ENCODE measurements at places on chromosomes 6 and 20.

DNA sequence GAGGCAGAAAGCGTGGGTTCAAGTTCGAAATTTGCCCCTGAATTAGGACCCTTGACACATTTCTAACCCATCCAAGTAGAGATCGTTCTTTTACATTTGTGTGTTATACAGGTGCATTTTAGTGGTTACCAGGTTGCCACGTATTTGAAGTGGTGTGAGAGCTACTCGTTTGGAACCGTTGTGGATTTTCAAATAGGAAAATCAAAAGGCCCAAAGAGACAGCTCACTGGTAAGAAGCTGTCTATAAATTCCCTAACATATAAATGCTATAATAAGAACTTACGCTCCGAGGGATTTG lies 1.6 kb upstream of the REV3L start:
- DNase-seq = no peak

DNA sequence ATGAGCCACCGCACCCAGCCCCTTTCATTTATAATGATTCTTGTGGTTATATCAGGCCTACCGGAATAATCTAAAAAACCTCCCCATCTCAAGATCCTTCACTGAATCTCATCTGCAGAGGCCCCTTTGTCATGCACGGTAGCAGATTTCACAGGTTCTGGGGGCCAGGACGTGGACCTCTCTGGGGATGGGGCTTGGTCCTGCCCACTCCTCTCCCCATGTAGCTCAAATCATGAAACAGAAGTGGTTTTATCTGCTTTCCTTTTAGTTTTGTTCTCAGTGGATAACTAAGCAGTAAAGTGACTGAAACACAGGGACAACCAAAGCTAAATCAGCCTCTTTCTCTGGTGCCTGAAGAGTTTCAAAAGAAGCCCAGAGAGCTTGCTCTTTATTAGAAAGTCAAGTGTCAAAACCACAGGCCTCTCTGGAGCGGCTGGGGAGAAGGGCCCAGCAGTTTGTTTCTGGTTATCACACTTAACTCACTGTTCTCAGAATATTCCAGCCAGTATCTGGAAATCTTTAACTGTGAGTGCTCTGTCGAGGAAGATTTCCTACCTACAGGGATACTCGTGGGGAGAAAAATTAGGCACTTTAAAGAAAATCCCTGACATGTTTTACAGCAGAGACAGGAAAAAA lies 60.6 kb upstream of the FAM184A start:
- DNase-seq = no peak

DNA sequence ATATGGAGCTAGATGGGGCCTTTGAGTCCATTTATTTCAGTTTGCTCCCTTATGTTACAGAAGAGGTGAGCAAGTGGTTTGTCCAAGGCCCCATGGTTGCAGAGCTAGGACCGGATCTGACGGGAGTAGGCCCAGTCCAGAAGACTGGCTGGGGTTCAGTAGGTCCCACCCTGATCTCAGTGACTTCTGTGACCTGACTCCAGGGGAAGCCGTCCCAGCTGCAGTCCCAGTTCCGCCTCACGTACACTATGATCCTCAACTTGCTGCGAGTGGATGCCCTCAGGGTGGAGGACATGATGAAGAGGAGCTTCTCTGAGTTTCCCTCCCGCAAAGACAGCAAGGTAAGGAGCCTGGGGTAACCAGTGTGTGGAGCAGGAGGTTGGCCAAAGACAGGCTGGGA lies 5.4 kb downstream of the DXO start:
- DNase-seq = no peak

DNA sequence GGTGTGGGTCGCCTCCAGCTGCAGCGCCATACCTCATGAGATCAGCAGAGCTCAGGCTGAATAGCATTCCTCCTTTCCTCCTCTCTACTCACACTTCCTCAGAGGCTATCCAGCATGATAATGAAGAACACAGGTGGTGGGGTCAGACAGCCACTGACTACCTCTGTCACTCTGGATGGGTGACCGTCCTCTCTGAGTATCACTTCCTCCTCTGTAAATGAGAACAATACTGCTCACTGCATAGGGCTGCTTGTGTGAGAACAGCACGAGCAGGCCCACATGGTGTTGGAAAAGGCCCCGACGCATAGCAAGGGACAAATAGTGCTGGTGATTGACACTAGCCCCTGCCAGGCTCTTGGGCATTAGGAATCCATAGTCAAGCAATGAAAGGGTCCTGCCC lies 239.1 kb downstream of the PRKN start:
- DNase-seq = no peak

GRCh38 chr6:118571121-118571520 lies 23.0 kb downstream of the PLN start:
- DNase-seq = no peak

GRCh38 chr20:2051946-2052345 lies 49.7 kb upstream of the STK35 start:
- DNase-seq = no peak

DNA sequence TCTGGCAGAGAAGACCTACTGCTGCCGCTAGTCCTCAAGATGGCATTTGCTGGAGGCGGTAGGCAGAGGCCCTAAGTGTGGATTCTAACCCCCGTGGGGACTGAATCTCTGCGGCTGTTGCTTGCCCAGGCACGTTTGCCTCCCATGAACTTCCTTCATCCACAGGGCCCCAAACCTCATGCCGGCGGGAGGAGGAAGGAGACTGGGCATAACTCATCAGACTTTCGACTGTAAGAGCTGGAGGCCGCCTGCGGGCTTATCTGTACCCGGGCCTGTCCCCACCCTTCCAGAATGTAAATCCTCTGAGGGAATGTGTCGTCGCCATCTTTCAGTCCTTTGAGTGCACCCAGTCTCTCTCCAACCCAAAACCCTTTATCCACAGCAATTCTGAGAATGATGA lies 990 bp downstream of the ZFP57 start:
- DNase-seq = no peak

- DNase-seq = no peak
These were observed 11.6 kb upstream of the ITPR3 start for GRCh38 chr6:33609528-33609927.

GRCh38 chr20:62389601-62390087 lies 2.7 kb downstream of the RPS21 start:
- no peak for DNase-seq

DNA sequence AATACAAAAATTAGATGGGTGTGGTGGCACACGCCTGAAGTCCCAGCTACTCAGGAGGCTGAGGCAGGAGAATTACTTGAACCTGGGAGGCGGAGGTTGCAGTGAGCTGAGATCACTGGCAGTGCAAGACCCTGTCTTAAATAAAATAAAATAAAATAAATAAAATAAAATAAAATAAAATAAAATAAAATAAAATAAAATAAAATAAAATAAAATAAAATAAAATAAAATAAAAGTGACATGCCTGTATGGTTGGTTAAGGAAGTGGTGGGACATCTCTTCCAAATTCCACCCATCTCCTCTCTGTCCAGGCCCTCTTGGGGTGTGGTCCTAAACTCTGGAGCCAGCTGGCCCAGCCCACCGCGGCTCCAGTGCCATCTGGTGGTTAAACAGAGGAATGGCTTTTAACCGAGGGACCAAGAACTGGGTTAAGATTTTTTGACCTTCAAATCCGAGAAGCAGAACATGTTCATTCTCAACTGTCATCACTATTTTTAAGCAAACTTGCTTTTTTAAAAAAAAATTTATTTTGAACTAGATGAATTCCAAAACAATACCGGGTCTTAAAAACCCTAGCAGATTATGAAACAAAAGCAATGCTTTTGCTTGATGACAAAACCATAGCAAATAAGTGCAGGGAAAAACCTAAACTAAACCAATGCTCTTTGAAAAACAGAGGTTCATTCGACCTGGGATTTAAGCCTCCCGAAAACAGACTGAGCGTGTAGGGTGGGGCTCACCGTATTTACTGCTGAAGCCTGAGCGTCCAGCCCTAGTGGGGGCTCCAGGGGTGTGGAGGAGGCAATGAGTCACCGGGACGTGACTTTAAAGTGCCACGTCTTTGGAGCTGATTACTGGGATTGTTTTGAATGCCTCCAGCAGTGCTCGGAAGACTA lies 68.8 kb downstream of the CDC5L start:
- DNase-seq = peak; percentile 46

DNA sequence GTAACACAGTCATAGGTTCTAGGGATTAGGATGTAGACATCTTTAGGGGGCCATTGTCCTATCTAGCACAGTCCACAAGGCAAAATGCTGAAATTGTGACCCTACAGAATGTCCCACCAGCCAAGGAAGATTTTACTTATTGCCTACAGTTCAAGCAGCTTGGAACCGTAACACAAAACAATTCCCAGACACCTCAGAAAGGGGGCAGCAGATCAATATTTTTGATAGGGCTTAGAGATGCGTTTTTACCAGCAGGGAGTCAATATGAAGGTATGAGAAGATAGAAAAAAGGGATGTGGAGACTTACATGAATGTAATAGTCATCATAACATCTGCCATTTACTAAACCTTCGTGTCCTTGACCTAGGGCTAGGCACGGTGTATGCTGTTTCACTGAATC lies 81.0 kb downstream of the TMEM170B start:
- DNase-seq = no peak

- DNase-seq = no peak
These were observed 49.2 kb downstream of the PPP1R16B start for GRCh38 chr20:38854654-38855066.

GRCh38 chr6:126447367-126447766 lies 107.5 kb downstream of the CENPW start:
- DNase-seq = no peak

DNA sequence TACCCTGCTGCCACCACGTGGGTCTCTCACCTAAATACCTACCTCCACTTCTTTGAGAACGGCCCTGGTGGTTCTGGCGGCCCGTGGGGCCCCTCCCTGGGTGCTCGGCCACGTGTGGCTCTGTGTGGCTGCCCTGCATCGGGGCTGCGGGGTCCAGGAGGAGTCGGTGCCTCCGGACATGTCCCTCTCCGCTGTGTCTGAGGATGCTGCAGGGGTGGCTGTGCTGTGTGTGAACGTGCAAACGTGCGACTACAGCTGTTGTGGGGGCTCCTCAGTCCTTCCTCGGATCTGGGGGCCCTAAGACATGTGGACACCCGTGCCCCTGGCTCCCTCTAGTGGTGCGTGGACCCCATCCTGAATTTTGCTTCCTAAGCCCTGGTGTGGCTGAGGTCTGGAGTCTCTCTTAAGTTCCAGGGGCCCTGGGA lies 691.8 kb downstream of the QKI start:
- DNase-seq = no peak

DNA sequence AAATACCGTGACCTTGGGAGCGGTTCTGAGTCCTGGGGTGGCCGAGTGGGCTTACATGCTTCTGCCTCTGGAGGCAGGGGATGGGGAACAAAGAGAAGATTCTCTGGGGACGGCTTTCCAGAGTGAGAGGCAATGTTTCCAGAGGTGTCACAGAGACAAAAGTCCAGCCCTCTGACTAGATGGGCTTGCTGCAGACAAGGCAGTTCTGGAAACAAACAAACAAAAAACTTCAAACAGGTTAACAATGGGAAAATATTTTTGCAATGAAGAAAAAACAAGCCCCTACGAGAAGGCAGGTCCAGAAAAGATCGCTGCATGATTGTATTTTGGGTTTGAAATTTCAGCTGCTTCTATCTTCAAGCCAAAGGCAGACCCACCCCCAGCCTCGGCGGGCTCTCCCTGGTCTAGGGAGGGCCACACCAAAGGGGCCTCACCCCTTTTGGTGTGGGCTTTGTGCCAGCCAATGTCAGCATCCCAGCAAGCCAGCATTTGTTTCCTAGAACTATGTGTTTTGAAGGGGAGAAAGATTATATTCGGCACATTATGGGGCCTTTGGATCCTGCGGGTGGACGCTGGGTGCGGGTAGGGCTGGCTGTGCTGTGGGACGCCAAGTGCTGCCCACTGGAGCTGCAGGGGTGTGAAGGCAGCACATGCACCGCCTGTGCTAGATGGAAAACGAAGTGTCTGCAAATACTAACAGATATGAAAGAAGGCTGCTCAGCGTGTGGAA lies 42.9 kb downstream of the RIOK1 start:
- DNase-seq = no peak

DNA sequence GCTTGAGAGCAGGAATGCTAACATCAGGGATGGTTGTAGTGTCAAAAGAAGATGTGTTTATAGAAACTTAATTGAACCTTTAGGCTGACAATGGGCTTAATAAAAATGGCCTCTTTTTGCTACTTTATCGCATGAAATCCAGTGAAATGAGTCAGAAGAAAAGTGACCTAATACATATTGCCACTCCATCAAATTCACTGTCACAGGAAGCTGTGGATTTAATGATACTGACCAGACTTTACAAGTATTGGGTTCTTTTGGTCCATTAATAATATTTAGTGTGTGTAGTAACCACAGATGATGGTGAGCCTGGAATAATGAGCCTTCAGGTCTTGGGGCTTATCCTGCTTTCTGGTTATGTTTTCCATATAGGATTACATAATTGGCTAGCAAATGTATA lies 231.8 kb upstream of the GMDS start:
- no peak for DNase-seq

DNA sequence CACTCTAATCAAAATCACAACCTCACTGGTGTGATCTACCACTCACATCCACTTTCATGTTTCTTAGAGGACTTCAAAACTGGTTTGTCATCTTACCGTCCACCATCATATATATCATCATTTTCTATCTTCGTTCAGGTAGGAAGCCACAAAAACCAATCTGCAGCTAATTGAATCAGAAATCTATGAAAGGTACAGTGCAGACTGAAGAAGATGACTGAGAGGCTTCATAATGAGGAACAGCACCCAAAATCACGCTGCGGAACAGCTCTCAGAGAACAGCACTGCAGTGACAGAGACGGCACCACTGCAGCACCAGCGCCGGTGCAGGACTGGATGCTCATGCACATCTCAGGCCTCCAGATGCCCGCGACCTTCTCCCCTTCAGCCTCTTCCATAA lies 13.0 kb downstream of the GMDS start:
- no peak for DNase-seq

DNA sequence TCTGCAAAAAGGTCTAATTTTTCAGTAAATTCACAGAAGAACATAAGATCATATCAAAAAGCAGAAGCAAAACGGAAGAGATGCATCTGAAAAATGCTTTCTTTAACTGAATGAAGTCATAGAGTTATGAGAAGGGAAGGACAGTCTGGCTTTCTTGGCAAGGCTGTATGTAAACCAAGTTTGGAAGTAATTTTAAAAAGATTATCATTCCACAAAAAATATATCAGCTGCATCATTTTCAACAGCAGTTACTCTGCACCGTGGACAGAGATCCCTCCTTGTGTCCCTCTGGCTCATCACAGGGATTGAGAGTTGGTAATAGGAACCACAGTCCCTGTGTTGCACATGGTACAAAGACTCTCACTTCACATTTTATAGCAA lies 258.5 kb downstream of the HIVEP2 start:
- DNase-seq = no peak

GRCh38 chr6:52893221-52893620 lies 16.3 kb downstream of the GSTA3 start:
- DNase-seq = no peak

- no peak for DNase-seq
These were observed 25.5 kb downstream of the RNF144B start for GRCh38 chr6:18412644-18413043.

DNA sequence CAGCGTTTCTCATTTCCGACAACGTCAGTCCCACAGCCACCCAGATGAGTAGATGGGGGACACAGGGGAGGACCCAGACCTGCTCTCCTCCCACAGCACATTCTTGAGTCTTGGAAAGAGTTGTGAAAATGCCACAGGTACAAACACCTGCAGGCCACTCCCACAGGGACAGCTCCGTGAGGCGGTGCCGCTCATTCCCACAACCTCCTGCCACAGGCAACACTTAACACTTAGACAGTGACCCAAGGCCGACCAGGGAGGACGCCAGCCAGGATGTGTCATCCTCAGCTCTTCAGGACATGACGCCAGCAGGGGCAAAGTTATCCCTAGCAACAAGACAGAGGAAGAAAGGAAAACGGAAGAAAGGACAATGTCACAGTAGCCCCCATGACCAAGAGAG lies 22.9 kb upstream of the HLA-B start:
- no peak for DNase-seq

- DNase-seq = peak; percentile 12
These were observed 93.9 kb downstream of the RNASET2 start for GRCh38 chr6:166862287-166862977.
